ENCODE measurements at places on chromosomes 5 and 9.

DNA sequence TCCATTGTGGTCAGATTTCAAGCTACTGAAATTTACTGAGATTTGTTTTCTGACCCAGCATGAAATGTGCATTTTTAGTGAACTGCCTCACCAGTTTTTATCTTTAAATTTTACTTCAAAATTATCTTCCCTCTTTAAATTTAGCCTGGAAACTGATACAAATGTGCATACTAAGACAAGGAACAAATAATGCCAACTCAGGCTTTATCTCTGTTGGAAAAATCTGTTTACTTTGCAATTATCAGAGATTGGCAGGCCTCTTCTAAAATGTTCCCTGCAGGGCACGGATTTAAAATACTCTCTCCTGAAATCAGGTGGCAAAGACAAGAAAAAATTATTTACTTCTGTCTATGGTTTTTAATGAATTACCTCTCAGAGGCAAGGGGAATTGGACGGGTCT is 151.0 kb upstream of the PTCH1 start:
- no peak overlapping the region for H3K4me3 ChIP-seq
- H3K27ac ChIP-seq = no peak overlapping the region
- H3K36me3 ChIP-seq = no peaks in the 10 kb centered on the region
- DNase-seq = no peak
- H3K27me3 ChIP-seq = peaks cover 51% of the 10 kb centered on the region
- H3K4me1 ChIP-seq = no peaks in the 10 kb centered on the region

GRCh38 chr5:125874717-125875116 is 548.5 kb upstream of the GRAMD2B start:
- H3K4me1 ChIP-seq = no peaks in the 10 kb centered on the region
- no peaks in the 10 kb centered on the region for H3K27me3 ChIP-seq
- H3K36me3 ChIP-seq = no peaks in the 10 kb centered on the region
- no peak overlapping the region for H3K27ac ChIP-seq
- DNase-seq = no peak

DNA sequence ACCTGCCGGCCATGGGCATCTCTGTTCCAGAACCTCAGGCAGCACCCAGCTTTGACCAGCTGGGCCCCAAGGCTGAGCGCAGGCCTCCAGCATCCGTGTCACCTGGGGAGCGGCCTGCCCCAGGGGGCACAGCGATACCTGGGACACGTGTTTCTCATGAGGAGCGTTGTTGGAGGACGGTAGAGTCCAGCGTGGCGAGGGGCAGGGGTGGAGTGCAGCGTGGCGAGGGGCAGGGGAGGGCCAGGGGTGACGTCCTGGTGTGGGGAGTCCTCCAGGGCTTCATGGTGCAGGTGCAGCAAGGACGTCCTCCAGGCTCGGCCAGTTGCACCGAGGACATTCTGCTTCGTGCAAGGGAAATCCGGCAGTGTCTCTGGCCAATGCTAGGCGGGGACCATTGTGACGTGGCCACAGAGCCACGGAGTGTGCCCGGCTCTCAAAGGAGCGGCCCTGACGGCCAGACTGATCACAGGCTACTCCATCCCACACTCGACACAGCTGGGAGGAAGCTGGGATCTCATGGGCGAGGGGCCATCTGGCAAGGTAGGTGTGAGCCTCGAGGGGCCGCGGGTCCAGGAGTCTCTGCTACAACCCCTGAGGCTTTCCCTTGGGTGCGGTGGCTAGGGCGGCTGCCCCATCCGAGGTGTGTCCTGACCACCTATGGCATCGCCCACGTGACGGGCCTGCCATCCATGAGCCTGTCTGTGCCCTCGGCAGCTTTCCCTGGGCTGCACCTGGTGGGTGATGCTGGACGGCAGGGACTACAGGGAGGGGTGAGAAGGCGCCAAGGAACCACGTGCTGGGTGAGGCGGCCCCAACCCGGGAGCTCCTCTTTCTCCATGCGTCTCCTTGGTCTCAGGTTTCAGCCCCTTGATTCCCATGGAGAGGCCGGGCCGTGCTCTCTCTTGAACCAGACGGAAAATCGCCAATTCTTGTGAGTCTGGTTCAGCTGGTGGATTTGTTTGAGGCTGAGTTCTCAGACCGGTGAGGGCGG is 33.8 kb downstream of the SLC9A3 start:
- no peak overlapping the region for H3K27ac ChIP-seq
- H3K4me3 ChIP-seq = no peak overlapping the region
- no peak for DNase-seq
- no peaks in the 10 kb centered on the region for H3K4me1 ChIP-seq

DNA sequence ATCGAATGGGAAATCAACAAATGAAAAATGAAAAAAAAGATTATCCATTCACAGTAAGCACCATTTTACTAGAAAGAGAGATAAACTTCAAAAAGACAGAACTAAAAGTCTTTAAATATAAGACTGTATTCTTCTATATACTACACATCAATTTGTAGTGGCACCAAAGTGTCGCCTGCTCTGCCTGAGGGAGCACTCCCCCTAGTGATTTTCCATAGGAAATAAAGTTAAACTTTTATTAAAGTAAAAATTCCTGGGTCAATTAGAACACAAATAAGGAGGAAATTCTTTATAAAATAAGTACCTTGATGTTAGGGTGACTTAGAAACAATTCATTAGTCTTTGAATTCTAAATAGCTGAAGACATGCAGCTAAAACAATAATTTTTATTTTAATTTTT is 9.7 kb downstream of the RAD1 start:
- H3K27me3 ChIP-seq = no peaks in the 10 kb centered on the region
- H3K4me1 ChIP-seq = peaks cover 2% of the 10 kb centered on the region
- H3K36me3 ChIP-seq = peaks cover 32% of the 10 kb centered on the region
- no peak overlapping the region for H3K4me3 ChIP-seq
- DNase-seq = no peak

DNA sequence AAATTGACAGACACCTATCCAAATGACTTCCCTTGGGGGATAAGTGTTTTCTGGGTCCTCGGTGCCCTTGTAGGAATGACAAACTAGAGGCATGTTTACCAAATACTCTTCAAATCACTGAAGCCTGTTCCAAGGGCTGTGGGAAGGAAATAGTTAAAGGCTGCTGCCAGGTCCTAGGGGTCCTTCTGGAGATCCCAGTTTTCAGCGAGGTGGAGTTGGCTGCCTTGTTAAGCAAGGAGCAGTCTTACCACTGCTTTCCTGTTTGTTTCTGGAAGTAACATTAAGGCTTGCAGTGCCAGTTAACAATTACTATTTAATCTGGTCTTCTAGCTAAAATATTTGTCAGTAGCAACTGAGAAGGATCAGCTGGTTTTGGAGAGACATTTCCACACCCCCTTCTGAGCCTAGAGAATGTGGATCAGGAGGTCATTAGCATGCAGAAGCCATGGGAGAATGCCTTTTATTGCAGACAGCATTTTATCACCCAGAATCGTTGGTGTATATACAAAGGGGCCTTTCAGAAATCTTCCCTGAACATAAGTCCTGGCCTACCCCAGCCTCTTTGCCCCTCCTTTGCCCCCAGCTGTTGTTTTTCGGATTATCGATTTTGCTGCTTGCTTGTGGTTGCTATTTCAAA is 238.8 kb downstream of the DMAC1 start:
- no peak overlapping the region for H3K27ac ChIP-seq
- no peaks in the 10 kb centered on the region for H3K4me1 ChIP-seq
- H3K36me3 ChIP-seq = no peaks in the 10 kb centered on the region
- peaks cover 27% of the 10 kb centered on the region for H3K27me3 ChIP-seq
- no peak for DNase-seq

DNA sequence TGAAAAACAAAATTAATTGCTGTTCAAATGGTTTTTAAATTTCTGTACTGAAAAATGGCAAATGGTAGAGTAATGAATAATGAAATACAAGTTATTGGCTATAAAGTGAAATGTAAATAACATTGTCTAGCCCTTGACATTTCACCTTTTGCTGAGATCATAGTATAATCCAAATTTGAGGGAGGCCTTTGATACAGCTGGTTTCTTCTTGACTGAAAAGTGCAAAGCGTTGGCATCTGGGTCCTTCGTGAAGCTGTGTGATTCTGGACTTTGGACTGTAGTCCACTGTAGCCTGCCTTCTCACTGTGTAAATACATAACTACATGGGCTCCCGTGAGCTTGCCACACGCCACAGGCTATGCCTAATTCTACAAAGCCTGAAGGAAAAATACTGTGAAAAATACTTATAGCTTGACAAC is 52.3 kb downstream of the ARHGEF28 start:
- H3K4me1 ChIP-seq = no peaks in the 10 kb centered on the region
- H3K4me3 ChIP-seq = no peak overlapping the region
- DNase-seq = no peak
- peaks cover 3% of the 10 kb centered on the region for H3K27me3 ChIP-seq

GRCh38 chr5:74044936-74045335 is 418.9 kb downstream of the ARHGEF28 start:
- H3K4me1 ChIP-seq = no peaks in the 10 kb centered on the region
- peaks cover 17% of the 10 kb centered on the region for H3K27me3 ChIP-seq
- H3K36me3 ChIP-seq = no peaks in the 10 kb centered on the region
- H3K27ac ChIP-seq = no peak overlapping the region

DNA sequence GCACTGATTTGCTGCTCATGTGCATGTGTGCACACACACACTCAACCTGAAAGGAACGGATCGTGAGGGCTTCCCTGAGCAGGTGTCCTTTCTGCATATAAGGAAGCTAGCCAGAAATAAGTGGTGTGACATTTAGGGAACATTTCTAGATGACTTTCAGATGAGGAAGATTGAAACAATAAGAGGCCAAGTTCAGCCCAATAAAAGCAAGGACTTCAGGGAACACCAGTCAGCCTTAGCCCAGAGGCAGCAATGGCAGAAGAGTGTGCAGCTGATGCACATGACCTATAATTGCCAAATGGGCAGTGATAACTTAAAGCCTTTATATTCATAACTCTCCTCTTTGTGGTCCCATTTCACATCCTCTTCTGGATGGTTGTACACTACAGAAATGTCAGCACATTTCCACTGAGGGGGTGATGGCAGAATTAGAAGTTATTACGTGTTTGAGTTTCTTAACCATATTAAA is 255.5 kb downstream of the TRIM32 start:
- no peaks in the 10 kb centered on the region for H3K27me3 ChIP-seq
- H3K36me3 ChIP-seq = no peaks in the 10 kb centered on the region
- no peak for DNase-seq
- no peaks in the 10 kb centered on the region for H3K4me1 ChIP-seq
- H3K27ac ChIP-seq = no peak overlapping the region

GRCh38 chr5:138159666-138160065 is 18.8 kb downstream of the BRD8 start:
- H3K4me1 ChIP-seq = no peaks in the 10 kb centered on the region
- peaks cover 55% of the 10 kb centered on the region for H3K36me3 ChIP-seq
- H3K4me3 ChIP-seq = no peak overlapping the region
- no peak for DNase-seq

Data from activated CD8-positive, alpha-beta memory T cell treated with anti-CD3 and anti-CD28 coated beads, Interleukin-2, amount 10 ng/mL, durations not matched to agents 7 days and 5 days (primary cell).